ENCODE measurements at places on chromosomes 11 and 22.

DNA sequence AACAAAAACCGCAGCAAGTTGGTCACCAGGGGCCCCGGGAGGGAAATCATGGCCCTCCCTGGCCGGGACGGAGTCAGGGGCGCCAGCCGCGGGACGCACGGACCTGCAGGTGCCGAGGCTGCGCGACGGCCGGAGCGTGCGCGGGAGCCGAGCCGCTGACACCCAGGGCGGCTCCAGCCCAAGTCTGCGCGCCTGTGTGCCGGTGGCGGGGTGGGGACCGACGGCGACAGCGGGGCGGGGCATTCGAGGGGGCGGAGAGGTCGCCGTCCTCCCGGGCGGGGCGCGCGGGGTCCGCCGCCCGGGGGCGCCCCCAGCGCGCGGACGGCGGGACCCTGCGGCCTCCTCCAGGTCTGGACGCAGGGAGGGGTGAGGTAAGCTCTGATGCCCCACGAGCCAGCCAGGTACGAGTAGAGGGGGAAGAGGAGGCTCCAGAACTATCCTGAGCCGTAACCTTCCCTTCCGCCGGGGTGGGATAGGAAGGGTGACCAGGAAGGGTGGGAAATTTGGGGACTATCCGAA is at the start of gene ESAM:
TSS of gene ESAM (minus strand) at position 186 of the 519 bp plus-strand sequence. CDS start at position 50, 136 bp downstream.
- DNase-seq, result peak; percentile 88

- no peak for DNase-seq
These were observed 33.8 kb upstream of the SPON1 start for GRCh38 chr11:13928566-13929251.

DNA sequence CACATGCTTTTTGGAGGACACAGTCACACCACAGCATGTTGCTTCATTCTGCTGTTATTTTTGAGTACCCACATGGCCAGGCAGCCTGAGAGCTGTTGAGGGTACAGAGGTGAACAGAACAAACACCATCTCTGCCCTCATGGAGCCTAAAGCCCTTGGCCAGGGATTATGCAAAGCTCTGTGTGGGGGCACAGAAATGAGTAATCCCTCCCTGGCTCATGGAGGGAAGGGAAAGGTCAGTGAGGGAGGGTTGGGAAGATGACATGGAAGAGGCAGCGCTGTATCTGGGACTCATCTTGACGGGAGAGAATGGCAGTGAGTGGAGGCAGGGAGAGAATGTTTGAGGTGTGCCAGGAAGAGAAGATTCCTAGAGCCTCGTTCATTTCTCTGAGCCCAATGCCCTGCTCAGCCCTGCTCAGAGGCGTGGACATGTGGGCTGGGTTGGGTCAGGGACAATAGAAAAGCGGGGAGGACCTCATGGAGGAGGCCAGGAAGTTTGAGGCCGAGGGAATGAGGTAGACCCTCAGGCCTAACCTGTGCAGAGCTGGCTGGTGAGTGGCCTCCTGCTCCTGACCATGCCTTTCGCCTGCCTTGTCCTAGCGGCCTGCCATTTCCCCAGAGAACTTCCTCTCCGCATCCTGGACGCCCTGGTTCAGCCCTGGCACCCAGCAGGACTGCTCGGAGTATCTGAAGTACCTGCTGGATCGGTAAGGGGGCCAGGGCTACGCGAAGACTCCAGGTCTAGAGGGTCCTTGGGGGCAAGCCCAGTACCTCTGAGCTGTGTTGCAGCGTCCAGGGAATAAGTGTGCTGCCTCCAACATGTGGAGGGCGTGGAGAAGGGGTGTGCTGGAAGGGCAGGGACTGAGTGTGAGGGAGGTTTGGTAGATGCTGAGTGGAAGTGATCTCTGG is 19.8 kb downstream of the USP35 start:
- DNase-seq, result no peak

GRCh38 chr11:121057922-121058321 is 34.0 kb downstream of the TBCEL start:
- no peak for DNase-seq

- no peak for DNase-seq
These were observed 57.6 kb downstream of the RNF169 start for GRCh38 chr11:74806267-74806666.

GRCh38 chr11:694563-695287 is at the start of gene DEAF1:
DEAF1 (minus strand) TSS chr11:695222; CDS start chr11:695047, 175 bp downstream.
- DNase-seq, result peak; percentile 100

DNA sequence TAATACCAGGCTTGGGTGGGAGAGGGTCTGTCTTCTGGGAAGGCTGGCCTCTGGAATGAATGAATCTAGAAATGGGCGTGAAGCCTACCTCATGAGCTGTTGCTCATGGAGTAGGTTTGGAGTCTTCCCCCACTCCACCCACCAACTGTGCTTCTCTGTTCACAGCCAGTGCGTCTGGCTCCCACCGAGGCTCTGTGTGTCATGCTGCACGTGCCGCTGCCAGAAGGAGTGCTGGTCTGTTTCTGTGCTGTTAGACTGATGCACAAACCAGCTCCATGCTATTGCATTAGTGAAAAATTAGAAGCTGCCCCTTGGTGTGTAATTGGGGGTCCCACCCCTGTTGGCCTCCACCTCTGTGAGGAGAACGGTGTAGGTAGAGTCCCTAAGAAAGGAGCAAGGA is 132.3 kb upstream of the PARVA start:
- DNase-seq, result no peak

- DNase-seq, result no peak
These were observed 8.9 kb downstream of the HPX start for GRCh38 chr11:6431861-6432260.

DNA sequence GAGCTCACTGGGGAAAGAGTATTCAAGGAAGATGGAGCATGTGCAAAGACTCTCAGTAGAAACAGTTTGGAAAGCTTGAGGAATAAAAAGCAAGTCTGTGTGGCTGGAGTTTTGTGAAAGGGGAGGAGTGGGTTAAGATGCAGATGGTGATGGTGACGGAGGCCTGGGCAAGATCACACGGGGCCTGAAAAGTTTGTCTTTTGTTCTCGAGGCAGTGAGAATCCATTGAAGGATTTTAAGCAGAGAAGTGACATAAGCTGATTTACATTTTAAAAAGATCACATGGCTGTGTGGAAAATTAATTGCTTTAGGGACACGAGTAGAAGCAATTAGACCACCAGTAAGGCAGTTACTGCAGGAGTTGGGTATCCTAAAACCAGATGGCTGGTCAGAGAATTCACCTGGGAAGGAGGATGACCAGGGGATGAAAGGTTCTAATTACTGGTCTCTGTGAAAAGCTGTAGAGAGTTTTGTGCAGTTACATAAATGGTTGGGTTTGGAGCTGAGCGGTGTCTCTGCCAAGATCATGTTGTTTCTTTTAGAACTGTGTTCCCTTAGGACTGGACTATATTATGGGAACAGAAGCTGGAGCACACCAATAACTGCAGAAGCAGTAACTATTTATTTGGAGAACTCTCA is 7.1 kb downstream of the RRP8 start:
- no peak for DNase-seq

Measured in NCI-H526 (cell line).